NCI-H510A (cell line): ENCODE measurements at places on chromosomes 3 and 15.

DNA sequence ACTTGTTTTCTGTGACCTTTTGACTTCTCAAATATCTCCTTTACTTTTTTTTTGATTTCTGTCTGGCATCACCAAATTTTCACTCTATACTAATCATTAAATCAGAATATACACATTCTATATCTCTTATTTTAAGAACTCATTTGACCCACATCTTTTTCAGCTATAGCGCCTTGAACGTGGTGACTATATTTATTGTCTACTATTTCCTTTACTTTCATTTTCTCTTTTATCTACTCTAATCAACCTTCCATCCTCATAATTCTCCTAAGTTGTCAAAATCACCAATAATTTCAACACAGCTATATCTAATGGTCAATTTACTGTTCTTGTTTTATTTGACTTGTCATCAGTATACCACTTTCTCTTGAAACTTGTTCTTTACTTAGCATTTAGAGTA is 119.0 kb upstream of the CBLB start:
- DNase-seq = no peak

GRCh38 chr15:89447676-89448075 is 48.7 kb downstream of the RHCG start:
- no peak for DNase-seq

DNA sequence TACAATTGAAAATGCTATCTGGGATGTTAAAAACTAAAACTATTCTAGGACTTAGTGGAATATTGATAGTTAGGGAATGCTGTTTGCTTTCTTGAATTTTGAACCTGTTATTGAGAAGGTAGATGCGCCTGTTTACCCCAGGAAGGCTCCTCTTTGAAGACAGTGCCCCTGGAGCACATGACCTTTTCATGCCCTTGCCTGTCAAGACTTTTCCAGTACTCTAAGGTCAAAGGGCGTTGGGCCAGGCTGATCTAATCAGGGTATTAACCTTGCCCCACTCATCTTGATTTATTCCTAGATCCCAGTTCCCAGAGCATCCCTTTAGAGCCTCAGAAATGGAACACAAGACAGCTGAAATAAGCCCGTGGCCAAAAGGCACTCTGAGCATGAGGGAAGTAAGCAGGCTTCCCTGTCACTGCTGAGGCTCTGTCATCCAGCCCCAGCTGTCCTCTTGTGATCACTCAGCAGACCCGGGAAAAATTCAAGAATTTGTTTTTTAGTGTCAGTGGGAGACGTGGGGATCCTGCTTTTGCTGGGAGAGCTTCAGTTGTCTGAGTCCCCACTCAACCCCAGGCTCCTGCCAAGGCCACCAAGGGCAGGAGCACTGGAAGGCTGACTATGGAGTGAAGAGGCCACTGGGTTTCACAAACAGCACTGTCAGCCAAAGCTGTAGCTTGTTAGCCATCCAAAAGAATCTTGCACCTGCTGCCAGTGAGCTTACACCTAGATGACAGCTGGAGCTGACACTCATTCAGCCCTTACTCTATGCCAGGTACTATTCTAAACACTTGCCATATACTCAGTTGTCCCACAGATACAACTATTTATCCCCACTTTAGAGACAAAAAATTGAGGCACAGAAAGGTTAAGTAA is 169.0 kb downstream of the PGPEP1L start:
- no peak for DNase-seq

GRCh38 chr15:57493351-57493750 is 98.4 kb upstream of the MYZAP start:
- DNase-seq = no peak

DNA sequence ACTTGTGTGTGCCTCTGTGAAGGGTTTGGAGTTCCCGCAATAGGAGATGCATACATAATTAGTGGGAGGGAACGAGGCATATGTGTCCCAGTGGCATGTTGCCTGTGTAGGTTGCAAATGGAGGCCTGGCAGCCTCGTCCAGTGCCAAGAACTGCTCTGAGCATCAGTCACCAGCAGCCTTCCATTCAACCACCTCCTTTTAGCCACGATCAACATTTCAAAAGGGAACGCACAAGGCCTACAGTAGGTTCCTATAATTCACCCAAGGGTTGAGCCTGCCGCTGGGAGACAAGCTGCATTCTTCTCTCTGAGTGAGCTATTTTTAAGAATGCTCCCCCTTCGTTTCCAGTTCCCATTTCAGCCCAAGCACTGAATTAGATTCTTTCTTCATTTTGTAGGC is 78.8 kb upstream of the CTNNB1 start:
- no peak for DNase-seq

DNA sequence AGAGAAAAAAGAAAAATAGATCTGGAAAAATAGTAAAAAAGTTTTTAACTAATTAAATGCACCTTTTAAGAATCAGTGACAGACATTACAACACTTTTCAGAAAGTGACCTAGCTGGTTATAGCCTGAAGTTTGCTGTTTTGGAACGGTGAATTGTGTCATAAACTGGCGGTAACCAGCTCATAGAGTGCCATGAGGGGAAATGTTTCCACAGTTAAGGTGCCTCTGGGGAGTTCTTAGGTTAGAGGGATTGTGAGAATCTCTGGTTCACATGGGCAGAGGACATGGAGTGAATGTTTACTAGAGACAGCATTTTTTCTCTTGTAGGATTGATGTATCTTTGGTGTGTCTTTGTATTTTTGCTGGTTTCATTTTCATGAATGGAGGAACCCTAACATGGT is 2.8 kb downstream of the TBC1D23 start:
- no peak for DNase-seq

DNA sequence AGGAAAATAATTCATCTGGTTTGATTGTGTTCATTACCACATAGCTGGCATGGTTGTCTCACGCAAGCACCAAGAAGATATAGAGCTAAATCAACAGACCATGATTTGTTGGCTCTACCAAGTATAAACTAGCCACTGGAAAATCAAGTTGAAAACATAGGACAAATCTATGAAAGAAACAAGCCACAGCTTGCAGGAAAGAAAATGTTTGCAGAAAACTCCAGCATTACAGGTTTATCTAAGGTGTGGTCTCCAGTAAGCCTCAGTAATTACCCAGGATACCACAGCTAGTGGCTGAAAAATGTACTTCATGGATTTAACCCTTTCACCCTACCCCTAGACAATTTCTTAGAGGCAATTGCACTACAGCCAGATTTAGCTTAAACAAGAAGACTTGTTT is 340.6 kb downstream of the SOX2 start:
- DNase-seq = no peak

DNA sequence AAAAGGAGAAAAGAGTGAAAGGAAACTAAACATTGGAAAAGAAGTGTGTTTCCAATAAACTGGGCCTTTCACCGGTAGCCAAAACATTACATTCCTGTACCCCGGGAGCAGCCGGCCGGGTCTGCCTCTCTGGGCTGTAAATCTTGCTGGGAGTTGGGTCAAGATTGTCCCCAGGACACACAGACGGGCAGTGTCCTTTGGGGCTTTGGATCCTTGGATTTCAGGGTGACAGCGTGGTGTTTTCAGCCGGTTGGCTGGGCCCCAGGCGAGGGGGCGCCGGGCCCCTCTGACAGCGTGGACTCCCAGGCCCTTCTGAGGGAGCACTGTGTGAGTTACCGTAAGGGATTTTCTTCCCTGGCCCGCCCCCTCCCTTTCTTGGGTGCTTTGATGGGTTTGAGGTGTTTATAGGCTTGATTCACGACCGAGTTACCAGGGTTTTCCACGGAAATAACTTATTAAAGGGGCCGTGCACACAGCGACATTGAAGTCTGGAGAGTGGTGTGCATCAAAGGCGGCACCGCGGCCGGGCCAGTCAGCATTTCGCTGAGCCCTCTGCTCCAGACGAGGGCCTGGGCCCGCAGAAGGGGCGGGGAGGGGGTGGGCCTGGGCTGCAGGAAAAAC is 27.4 kb downstream of the SMAD6 start:
- no peak for DNase-seq

GRCh38 chr3:23094890-23095462 is 108.2 kb upstream of the UBE2E2 start:
- DNase-seq = peak; percentile 20

DNA sequence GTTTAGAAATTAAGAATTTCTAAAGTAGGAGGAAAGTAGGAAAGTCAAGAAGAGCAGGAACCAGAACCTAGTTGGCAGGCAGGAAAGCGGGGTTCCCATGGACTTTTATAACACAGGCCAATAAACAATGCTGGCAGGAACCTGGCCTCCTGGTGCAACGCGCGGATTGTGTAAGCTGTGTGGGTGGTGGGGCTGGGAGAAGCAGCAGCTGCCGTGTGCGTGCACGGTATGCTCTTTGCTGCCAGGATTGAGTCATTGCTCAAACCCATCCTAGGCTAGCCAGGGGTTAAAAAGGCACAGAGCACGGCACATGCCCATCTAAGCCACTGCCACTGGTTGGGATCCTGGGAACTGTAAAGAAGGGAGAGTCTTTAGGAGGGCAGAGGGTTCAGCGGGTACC is 209.9 kb upstream of the RGMA start:
- no peak for DNase-seq

GRCh38 chr3:190701096-190701532 is 161.4 kb downstream of the GMNC start:
- DNase-seq = peak; percentile 32

DNA sequence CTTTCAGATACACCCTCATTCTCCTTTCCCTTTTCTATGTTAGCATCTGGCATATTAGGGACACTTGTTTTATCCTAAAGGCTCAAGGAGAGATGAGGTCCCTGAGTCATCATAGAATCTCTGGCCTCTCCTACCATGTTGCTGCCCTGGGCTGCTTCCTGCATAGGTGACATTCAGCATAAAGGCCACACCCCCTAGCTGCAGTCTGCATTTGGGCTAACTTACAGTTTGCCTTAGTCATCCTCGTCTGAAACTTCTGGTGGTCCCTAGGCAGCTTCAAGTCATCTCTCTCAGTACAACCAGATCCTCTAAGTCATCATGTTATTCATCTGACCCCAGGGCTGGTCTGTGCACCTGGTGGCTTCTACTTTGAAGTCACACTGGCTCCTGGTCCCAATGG is 982.7 kb upstream of the NR2F2 start:
- DNase-seq = no peak

GRCh38 chr15:23064156-23064555 is 24.8 kb upstream of the TUBGCP5 start:
- DNase-seq = no peak

DNA sequence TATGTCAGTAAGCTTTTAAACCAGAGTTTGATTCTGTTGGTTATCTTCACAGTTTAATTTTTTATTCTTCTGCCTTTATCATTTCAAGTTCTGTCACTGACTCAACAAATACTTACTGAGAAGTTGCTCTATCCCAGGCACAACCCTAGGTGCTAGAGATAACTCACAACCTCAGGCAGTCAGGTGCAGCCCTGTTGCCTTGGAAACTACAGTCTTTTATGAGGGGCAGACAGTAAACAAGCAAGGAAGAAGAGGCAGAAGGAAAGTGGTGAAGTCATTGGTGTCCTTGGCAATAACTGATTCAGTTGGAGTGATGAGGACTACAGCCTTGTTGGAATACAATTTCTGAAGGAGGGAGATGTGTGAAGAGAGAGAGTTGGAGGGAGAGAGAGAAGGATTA is 142.1 kb upstream of the LRTM1 start:
- no peak for DNase-seq

- no peak for DNase-seq
Measured at GRCh38 chr3:64224826-64225610, at the start of gene PRICKLE2. PRICKLE2 (minus strand) TSS chr3:64225466; CDS start chr3:64198927, 26,539 bp downstream.

- no peak for DNase-seq
Measured at GRCh38 chr3:139238281-139239030, 105.4 kb upstream of the MRPS22 start.

- no peak for DNase-seq
Measured at GRCh38 chr3:34072297-34072696, 273.9 kb downstream of the PDCD6IP start.

- no peak for DNase-seq
Measured at GRCh38 chr3:73094129-73094528, 32.7 kb downstream of the EBLN2 start.

GRCh38 chr3:141407047-141407446 is 38.7 kb downstream of the ZBTB38 start:
- DNase-seq = no peak

GRCh38 chr3:87088430-87088992 is 97.6 kb upstream of the VGLL3 start:
- no peak for DNase-seq

DNA sequence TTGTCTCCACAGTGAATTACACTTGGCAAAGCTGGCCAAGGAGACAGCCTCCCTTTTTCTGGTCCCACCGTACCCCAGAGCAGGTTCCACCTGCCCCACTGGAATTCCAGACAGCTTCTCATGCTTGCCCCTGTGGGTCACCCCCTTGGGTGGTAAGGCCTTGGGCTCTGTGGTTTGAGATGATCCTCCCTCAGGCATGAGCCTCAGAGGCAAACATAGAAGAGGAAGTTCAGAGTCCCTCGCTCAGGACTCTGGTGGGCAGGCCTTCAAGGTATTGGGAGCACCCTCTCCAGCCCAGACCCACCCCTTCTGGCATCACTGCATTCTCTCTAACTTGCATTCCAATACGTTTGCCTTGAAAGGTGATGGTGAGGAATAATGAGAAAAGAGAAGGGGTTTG is 17.6 kb upstream of the UBA7 start:
- DNase-seq = no peak

GRCh38 chr3:132538072-132538471 is 59.0 kb upstream of the ACKR4 start:
- DNase-seq = no peak

- DNase-seq = no peak
Measured at GRCh38 chr3:101379658-101380376, 59.4 kb upstream of the IMPG2 start.

DNA sequence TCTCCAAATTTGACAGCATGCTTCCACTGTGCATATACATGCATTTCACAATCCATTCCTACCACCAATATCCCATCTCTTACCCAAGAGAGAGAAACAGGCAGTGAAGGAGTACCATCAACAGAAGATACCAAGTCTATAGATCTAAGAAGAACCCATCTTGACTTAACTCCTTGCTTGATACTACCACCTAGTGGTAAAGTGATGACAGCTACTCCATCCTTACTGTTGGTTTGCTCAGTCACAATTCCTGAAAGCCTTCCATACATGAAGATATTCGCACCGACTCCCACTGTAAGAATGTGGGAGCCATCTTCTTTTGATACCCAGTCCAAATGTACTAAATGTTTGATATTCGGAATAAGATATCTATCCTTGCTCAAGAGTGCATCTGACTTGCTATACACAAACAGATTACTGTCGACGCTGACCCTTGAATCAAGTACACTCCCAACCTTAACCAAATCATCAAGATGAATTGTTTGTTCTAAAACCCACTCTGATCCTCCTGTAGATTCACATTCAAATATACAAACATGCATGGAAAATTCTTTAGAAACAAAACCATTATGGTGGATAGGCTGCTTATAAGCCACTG is 123.1 kb downstream of the DMXL2 start:
- DNase-seq = no peak

GRCh38 chr15:89221543-89221942 is at the start of gene RLBP1:
RLBP1 (minus strand) TSS chr15:89221579; CDS start chr15:89218975, 2,604 bp downstream.
- no peak for DNase-seq

DNA sequence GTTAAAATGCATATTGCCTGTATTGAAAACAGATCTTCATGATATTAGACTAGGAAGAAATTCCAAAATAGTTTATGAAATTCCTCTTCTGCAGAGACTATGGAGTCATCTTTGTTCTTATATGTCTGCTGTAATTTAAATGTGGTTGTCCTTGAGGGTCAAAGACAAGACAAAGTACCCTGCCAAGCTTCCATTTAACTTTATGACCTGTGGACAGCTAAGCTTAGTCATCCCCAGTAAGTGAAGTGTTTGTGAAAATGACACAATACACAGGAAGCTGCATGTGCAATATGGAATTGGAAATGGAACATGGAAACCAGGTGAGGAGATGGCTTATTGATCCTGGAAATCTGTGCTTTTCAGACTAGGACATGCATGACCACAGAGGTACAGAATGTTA is 68.5 kb upstream of the GBE1 start:
- no peak for DNase-seq
